ENCODE measurements at places on chromosomes 1 and 21.

DNA sequence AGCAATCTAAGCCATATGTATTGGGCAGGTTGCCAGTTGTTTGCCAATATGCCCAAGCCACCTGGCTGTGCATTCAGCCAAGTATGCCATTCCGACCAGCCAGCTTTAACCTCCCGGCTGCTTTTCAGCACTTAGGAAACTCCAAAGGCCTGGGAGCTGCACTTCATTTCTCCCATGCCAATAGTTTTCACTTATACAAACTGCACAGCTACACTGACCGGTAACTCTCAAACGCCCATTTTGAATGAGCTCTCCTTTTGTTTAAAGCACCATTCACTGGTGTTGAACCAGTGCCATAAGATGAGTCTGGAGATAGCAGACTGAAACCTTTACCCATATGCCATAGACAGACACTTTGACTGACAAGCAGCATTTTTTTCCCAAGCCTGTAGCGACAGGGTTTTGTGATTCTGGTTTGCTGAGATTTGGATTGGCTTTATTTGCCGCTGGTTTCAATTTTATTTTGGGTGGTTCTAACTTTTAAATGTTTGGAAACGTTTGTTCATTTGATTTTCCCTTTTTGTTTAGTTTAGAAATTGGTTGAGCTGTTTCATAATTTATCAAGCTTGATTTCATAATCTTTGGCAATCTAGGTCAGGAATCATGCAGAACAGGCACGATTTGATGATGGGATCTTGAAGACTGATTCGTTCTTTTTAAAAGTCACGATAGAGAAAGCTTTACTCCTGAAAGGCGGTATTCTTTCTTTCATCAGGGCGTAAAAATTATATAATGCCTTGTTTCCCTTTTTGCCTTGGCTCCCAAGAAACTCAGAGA lies 144.6 kb downstream of the NFIA start:
- no peak overlapping the region for H3K4me3 ChIP-seq
- H3K27me3 ChIP-seq = peaks cover 15% of the 10 kb centered on the region

- H3K27ac ChIP-seq = no peak overlapping the region
- H3K27me3 ChIP-seq = no peaks in the 10 kb centered on the region
- no peaks in the 10 kb centered on the region for H3K4me1 ChIP-seq
- DNase-seq = no peak
- H3K36me3 ChIP-seq = no peaks in the 10 kb centered on the region
- no peak overlapping the region for H3K4me3 ChIP-seq
Observed at GRCh38 chr21:39720126-39720778, 24.7 kb upstream of the IGSF5 start.

DNA sequence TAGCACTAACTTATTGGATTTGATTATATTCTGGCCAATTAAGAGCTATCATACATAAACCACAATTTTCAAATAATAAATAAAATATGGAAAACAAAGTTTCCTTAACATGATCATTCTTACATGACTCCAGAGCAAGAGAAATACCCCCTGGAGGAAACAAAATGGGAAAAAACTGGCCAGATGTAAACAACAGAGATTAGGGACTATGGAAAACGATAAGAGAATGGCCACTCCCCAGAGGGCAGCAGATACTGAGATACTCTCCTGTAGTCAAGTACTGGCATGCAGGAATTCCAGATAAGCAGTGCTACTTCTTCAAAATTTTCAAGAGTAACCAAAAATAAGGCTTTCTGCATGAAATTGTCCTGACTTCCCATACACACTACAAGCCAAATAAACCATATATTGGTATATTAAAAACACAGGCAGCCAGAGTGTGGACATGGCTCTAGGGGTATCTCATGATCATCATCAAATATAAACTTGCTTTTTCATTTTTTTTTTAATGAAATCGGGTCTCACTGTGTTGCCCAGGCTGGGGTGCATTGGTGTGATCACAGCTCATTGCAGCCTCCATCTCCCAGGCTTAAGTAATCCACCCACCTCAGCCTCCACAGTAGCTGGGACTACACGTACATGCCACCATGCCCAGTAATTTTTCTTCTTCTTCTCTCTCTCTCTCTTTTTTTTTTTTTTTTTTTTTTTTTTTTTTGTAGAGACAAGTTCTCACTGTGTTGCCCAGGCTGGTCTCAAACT lies 118.5 kb downstream of the EIF4G3 start:
- H3K27me3 ChIP-seq = no peaks in the 10 kb centered on the region
- no peak for DNase-seq
- H3K4me1 ChIP-seq = no peaks in the 10 kb centered on the region

DNA sequence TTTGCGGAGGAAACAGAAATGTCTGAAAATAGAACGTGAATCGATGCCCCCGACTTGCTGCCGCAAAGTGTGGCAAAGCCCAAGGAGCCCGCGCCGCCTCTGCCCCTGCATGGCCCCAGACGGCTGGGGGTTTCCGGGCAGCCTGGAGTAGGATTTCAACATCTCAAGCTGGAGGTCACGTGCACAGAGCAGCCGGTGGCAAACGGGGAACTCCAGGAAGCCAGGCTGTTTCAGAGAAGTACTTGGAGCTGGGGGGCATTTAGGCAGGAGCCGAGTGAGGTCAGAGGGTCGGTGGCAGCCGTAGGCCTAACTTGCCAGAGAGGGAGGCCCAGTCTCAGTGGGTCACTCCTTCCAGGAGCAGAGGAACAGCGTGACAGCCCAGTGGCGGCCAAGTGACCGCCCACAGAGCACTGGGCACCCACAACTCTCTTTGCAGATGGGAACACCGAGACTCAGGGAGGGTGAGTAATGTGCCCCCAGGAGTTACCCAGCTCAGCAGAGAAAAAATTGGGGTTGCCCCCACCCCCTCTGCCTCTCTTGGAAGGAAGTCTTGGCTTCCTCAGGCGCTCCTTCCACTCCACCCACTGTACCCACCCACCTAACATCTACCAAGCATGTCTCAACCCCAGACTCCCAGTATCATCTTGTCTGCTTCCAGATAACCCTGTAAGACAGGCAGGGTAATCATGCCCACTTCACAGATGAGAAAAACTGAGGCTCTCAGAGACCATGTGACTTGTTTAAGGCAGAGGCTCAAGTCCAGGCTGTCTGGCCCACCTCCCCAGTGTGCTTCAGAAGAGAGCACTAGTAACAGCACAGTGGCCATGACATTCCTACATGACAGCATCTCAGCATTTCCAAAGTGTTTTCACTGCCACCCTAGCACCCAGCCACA lies 179.4 kb downstream of the HIVEP3 start:
- H3K36me3 ChIP-seq = peaks cover 5% of the 10 kb centered on the region
- H3K27ac ChIP-seq = peak overlapping the region; percentile 98

GRCh38 chr1:18481190-18481920 lies 625 bp downstream of the KLHDC7A start:
- H3K27ac ChIP-seq = no peak overlapping the region
- no peaks in the 10 kb centered on the region for H3K4me1 ChIP-seq
- no peak overlapping the region for H3K4me3 ChIP-seq

DNA sequence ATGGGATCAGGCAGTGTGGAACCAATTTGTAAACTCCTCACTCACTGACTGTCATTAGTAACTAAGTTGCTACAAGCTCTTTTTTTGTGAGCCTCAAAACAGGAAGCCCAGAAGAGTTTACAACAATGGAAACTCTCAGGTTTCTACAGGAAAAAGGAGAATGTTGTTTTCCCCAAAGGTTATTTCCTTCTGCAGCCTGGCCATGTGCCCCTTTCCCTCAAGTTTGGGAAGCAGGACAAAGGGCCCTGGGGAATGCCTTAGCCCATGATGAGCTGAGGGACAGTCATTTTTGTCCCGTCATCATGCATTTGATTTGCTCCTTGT lies 395.9 kb downstream of the KIF26B start:
- H3K4me1 ChIP-seq = no peaks in the 10 kb centered on the region
- H3K27ac ChIP-seq = no peak overlapping the region
- H3K27me3 ChIP-seq = peaks cover 1% of the 10 kb centered on the region
- H3K4me3 ChIP-seq = no peak overlapping the region
- DNase-seq = no peak

DNA sequence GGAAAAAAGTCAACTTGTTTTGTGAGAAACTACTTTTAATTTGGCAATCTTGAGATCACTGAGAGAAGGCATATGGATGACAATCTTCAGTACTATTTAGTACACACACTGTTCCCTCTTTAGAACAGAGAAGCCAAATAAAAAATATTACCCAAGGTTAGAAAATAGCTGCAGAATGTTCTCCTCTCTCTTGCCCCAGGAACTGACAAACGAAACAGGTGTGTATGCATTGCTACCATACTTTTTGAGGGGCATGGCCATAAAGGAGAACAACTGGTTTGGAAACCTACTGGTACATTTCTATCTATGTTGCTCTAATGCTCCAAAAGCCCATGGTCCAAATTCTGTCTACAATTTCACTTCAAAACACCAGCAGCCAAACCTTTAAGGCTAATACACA lies 5.7 kb downstream of the TOR1AIP2 start:
- no peak overlapping the region for H3K27ac ChIP-seq
- H3K4me3 ChIP-seq = no peak overlapping the region
- no peaks in the 10 kb centered on the region for H3K27me3 ChIP-seq
- peaks cover 26% of the 10 kb centered on the region for H3K36me3 ChIP-seq
- no peak for DNase-seq

DNA sequence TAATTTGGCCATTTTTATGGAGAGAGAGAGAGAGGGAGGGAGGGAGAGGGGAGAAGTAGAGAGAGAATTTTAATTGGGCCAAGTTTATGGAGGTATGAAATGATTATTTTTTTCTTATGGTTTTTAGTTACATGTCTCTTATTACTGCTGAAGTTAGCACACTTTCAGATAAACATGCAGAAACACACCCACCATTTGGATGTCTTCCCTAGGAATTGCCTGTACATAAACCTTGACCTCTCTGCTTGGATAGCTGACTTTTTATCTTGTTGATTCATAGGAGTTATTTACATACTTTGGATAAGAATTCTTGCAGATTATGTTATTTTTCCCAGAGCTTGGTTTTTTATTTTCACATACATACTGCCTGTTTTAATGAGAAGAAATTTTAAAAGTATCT lies 310.2 kb upstream of the ADAMTS5 start:
- no peak for DNase-seq
- H3K27me3 ChIP-seq = no peaks in the 10 kb centered on the region

GRCh38 chr1:208251015-208251414 lies 6.8 kb upstream of the PLXNA2 start:
- peaks cover 19% of the 10 kb centered on the region for H3K27me3 ChIP-seq
- H3K4me3 ChIP-seq = no peak overlapping the region
- no peaks in the 10 kb centered on the region for H3K4me1 ChIP-seq
- H3K36me3 ChIP-seq = no peaks in the 10 kb centered on the region
- no peak for DNase-seq

DNA sequence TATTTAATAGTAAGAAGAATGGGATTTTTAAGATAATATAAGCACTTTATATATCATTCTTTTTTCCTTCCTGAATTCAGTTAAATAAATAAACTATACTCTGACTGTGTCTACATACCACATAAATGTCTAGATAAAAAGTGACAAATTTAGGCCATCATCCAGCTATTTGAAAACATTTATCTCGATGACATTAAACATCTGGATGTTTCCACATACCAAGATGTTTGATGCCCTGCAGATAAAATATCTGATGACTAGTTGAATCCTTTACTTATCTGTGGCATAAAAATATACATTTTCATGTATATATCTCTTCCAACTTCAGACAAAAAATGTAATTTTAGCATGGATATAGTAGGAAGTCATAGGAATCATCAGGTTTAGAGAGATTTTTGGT lies 348.3 kb downstream of the DPYD start:
- no peaks in the 10 kb centered on the region for H3K27me3 ChIP-seq
- H3K4me3 ChIP-seq = no peak overlapping the region
- H3K36me3 ChIP-seq = peaks cover 2% of the 10 kb centered on the region
- H3K4me1 ChIP-seq = no peaks in the 10 kb centered on the region
- no peak overlapping the region for H3K27ac ChIP-seq

GRCh38 chr1:19199329-19199968 lies 10.6 kb downstream of the UBR4 start:
- peaks cover 16% of the 10 kb centered on the region for H3K4me1 ChIP-seq
- no peak overlapping the region for H3K27ac ChIP-seq
- no peak overlapping the region for H3K4me3 ChIP-seq

DNA sequence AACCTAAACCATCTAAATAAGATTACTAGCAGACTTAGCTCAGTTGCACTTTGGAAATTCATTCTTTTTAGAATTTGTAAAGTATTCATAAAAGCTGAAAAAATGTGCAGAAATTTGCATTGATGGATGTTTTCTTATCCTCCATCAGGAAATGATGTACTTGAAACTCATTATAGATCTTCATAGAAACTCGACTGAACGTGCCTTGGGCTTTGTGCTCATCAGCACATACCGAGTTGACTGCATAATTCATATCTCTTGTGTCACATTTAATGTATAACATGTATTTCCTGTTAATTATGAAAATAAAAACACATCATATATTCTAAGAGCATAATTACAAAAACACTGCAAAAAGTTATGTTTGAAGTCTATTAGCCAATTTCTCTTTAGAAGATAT lies 290.9 kb upstream of the NR5A2 start:
- H3K27ac ChIP-seq = no peak overlapping the region
- H3K27me3 ChIP-seq = no peaks in the 10 kb centered on the region
- no peaks in the 10 kb centered on the region for H3K36me3 ChIP-seq
- DNase-seq = no peak

DNA sequence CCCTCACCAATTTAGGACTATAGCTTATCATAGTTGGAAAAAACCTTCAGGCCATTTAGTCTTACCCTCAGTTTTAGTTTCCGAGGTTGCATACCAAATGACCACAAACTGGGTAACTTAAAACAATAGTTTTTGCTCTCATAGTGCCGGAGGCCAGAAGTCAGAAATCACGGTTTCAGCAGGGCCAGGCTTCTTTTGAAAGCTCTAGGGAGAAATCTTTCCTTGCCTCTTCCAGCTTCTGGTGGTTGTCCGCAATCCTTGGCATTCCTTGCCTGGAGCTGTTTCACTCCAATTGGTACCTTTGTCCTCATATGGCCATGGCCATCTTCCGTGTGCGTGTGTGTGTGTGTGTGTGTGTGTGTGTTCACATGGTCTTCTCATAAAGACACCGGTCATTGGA lies 12.4 kb upstream of the PLXNA2 start:
- H3K27ac ChIP-seq = no peak overlapping the region
- DNase-seq = no peak
- peaks cover 18% of the 10 kb centered on the region for H3K27me3 ChIP-seq
- no peak overlapping the region for H3K4me3 ChIP-seq

DNA sequence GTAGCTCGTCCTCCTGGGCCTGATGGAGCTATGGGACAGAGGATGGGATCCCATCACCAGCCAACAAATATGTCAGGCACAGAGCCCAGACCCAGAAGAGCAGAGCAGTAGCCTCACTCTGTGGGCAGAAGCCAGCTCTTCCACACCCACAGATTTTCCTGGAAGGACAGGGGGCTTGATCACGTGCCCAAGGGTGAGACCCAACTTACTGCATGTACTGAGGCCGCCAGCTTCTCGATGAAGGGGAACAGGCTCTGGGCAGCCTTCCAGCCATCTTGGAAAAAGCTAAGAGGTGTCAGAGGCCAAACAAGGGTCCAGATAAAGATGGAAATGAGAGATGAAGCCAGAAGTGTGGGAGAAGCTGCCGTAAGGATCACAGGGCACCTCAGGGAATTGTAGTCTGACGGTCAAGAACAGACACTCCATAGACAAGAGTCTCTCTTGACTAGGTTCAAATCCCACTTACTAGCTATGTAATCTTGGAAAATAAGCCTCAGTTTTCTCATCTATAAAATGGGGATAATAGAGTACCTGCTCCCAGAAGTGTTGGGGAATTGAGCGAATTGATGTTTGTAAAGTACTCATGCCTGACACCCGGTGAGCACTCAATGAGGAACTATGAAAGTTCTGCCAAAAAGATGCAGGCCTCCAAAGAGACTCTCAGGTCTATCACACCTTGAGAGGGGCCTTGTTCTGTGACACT lies 17.0 kb upstream of the TCEA3 start:
- no peak for DNase-seq
- H3K4me1 ChIP-seq = no peaks in the 10 kb centered on the region
- no peak overlapping the region for H3K4me3 ChIP-seq
- H3K36me3 ChIP-seq = no peaks in the 10 kb centered on the region
- no peak overlapping the region for H3K27ac ChIP-seq
- peaks cover 8% of the 10 kb centered on the region for H3K27me3 ChIP-seq

All from activated T-helper 1 cell treated with anti-CD3 and anti-CD28 coated beads, Interleukin-12 subunit alpha, Interleukin-12 subunit beta, Interleukin-2, Interleukin-4 antibody, amounts not matched to agents 30 ng/mL and 10 ng/mL and 1 ng/mL, durations not matched to agents 14 hours and 24 hours and 36 hours (primary cell).